ENCODE measurements at places on chromosomes 5 and 9.
A peak's percentile ranks its signal among the peaks of the same experiment; 100 is the strongest.

- DNase-seq = no peak
Measured at GRCh38 chr5:52262844-52263243, 524.9 kb upstream of the ITGA1 start.

GRCh38 chr5:80369521-80369920 is 38.3 kb upstream of the ZFYVE16 start:
- no peak for DNase-seq

- no peak for DNase-seq
Measured at GRCh38 chr9:130992682-130993032, 16.3 kb upstream of the LAMC3 start.

DNA sequence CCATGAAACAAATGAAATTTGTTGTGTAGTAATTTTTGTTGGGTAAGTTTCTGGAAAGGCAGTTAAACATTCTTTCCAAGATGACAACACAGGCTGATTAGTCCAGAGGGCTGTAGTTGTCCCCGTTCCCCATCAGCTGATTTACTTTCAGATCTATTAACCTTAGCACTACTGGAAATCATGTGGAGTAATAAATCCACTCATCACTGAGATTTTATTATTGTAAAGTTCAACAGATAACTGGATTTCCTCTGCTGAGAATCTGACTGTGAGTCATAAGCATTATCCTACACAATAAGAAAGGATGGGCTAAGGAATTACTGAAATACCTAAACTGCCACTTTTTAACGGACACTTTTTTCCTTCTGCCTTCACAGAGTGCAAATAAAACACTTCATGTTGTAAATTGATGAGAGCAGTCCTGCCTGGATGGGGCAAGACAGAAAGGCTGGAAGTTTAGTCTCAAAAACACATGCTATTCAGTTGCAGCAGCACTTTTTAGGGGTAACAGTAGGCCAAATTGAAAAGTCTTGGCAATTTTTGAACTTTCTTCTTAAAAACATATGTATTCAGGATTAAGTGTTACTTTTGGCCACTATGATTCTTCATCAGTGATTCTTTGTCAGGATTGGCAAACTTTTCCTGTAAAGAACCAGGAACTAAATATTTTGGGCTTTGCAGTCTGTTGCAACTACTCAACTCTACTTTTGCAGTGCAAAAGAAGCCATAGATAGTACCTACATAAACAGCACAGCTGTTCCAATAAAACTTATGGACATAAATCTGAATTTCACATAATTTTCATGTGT is 7.0 kb downstream of the STOM start:
- DNase-seq = no peak

DNA sequence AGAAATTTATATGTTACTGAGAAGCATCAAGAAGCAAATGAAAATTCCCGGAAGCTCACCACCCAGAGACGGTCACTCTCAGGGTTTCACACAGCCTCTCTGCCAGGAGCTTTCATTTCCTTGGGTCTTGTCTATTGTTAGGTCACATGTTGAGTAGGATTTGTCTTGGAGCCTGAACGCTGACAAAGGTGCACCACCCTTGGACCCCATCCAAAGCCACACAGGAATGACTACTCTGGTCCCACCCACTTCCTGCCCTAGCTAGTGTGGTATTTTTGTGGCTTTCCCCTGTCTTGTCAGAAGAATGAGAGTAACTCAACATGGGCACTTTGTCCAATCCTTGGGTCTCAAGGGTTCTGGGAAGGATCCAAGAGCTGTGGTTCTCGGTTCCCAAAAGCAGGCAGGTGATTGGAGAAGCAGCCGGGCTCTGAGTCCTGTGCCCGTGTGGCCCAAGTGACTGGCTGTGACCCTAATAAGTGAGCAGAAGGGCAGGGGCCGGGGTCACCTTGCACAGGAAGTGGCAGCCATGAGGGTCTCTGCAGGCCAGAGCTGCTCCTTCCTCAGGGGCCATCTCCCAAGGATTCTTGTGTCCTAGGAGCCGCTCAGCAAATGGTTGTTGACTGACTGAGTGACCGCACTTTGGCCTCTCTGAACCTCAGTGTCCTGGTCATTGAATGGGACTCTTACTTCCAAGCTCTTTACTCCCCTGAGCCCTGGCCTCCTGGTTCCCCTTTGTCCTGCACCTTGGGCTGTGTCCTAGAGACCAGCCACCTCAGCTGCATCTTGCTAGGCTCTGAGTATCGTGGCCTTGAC is 6.9 kb downstream of the FGD3 start:
- DNase-seq = no peak

DNA sequence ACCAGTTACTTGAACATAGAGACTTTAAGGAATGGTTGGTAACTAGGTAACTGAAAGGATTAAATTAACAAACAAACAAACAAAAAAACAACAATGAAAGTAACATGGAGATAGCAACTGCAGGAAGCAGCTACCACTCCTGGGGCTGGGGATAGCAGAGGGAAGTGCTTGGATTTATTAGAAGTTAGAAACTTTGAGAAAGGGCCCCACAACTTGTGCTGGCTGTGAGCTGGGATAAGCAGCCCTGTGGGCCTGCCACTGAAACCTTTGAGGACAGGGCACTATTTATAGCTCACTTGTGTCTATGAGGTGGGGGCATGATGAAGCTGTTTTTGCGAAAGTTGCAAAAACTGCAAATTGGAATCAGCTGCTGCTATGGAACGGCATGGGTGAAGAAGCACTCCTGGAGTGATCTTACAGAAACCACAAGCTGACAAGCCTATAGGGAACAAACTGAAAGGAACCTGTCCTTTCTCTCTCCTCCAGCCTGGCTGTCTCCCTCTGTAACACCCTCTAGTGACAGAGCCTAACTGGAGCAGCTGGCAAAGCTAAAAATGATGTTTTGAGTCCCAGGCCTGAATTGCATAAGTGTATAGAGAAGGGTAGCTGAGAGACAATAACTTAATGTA is 91.4 kb upstream of the RANBP6 start:
- peak; percentile 60 for DNase-seq

DNA sequence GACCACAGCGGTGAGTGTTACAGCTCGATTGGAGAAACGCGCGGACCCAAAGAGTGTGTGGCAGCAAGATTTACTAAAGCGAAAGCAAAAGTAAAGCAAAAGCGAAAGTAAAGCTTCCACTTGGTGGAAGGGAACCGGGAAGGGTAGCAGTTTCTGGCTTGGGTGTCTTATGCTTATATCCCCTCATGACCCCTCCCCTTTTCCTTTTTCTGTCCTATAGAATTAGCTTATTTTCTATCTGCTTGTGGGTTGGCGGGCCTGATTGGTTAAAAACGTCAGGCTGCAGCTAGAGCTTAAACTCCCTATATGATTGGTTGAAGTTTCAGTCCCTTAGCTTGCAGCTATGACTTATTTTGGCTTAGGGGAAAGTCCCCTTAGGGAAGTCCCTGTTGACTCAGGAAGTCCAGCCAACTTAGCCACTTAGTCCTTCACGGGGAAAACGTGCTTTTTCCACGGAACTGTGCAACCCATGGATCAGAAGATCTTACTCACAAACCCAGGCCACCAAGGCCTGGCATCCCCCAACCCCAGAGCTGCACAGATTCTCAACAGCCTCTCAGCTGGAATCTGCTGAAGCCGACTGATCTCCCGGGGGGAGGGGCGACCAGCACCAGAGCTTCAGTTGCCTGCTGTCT is 114.2 kb upstream of the ADAMTS16 start:
- no peak for DNase-seq

GRCh38 chr5:41876678-41877077 is 6.5 kb upstream of the OXCT1 start:
- DNase-seq = no peak

- no peak for DNase-seq
Measured at GRCh38 chr5:72281764-72282499, 38.1 kb downstream of the MRPS27 start.

- no peak for DNase-seq
Measured at GRCh38 chr9:93505541-93506132, 52.3 kb upstream of the FAM120AOS start.

DNA sequence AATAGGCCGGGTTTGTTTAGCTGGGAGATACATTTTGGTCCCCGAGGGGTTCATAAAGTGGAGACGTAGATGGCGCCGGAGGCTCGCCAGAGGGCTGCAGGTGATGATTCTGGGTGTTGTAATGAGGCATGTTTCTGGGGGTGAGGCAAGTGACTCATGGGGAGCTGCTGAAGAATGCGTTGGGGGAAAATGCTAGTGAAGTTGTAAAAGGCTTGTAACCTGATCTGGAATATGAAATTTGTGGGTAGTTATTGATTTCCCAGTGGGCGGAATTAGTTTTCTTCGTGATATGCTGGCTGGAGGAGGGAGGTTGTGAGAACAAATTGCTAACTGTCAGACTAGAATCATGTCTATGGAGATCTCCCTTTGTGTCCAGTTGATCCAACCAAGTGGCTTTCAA is 158.3 kb downstream of the DOCK2 start:
- no peak for DNase-seq

GRCh38 chr5:121006217-121006616 is 542.1 kb downstream of the PRR16 start:
- no peak for DNase-seq

DNA sequence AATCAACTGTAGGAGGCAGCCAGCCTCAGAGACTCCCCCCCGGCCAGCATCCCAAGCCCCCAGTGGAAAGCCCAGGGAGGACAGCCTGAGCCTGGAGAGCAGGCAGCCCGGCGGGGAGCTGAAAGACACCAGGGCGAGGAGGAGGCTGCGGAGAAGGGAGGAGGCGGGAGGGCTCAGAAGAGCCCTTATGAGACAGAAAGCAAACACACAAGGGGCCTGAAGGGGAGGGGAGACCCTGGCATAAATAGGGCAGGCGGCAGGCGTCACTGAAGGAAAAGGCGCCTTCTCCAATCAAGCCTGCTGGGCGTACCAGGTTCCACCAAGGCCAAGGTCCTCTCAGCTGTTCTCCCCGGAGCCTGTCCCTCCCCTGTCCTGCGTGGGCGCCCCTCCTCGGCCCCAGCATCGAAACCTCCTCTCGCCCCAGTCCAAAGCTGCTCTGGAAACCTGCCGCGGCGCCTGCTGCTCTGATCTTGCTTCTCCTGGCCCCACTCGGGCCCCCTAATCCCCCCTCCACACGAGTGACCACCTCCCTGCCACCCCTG is 1.3 kb downstream of the SLC9A3 start:
- DNase-seq = no peak

DNA sequence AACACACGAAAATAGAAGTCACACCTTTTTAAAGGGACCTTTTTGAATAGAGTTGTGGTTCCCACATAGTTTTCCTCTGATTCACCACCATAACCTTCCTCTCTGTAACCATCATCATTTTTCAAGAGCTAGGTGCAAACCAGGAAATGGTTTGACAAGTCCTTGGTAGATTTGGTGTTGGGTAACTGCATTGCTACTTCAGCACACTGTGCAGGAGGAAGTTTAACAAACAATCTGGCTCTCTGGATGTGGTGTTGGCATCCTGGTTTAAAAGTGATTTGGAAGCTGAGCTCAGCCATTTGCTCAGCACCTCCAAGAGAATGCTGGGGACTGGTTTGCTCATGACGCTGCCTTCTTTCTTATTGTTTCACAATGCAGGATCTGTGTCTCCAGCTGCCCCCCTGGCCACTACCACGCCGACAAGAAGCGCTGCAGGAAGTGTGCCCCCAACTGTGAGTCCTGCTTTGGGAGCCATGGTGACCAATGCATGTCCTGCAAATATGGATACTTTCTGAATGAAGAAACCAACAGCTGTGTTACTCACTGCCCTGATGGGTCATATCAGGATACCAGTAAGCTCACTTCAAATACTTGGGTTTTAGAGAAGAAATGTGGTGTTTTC is 213.1 kb downstream of the RFK start:
- peak; percentile 45 for DNase-seq

GRCh38 chr9:135010921-135011320 is 76.5 kb upstream of the OLFM1 start:
- no peak for DNase-seq

- no peak for DNase-seq
Measured at GRCh38 chr5:90658620-90659019, 100.0 kb downstream of the ADGRV1 start.

- no peak for DNase-seq
Measured at GRCh38 chr5:140130949-140131733, 5.4 kb downstream of the IGIP start.

- no peak for DNase-seq
Measured at GRCh38 chr5:170469414-170469813, 34.4 kb upstream of the KCNIP1 start.

- DNase-seq = no peak
Measured at GRCh38 chr9:21904776-21905175, 89.4 kb downstream of the CDKN2A start.

DNA sequence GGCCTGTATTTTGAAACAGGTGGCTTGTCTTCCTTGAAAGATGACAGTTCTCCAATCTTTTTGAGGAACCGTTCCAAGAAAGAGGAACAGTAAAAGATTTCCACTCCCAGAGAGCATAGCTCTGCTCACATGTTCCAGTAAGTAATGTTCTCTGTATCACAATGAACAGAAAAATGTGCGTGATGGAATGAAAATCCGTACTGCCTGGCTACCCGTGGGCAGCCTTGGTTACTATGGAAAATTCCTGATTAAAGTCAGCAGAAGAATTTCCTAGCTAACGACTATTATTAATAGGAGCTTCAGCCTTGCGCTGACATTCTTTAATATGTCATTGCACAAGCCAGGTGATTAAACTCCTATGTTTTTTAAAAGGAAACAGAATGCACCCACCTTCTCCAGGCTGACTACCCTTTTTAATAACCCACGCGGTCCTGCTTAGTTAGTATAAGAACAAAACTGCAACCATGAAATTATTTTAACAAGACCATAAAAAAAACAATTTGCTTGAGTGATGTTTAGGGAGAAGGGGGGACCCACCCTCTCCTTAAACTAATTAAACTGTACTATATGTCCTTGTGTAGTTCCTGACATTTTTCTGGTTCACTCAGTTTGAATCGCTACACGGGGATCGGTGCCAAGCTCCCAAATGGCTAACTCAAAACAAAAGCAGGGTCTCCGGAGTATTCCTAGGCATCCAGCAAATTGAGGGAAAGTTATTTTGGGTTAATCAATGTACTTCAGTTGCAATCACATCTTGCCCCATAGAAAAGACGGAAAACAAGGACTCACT is 54.8 kb upstream of the CPEB4 start:
- DNase-seq = no peak

DNA sequence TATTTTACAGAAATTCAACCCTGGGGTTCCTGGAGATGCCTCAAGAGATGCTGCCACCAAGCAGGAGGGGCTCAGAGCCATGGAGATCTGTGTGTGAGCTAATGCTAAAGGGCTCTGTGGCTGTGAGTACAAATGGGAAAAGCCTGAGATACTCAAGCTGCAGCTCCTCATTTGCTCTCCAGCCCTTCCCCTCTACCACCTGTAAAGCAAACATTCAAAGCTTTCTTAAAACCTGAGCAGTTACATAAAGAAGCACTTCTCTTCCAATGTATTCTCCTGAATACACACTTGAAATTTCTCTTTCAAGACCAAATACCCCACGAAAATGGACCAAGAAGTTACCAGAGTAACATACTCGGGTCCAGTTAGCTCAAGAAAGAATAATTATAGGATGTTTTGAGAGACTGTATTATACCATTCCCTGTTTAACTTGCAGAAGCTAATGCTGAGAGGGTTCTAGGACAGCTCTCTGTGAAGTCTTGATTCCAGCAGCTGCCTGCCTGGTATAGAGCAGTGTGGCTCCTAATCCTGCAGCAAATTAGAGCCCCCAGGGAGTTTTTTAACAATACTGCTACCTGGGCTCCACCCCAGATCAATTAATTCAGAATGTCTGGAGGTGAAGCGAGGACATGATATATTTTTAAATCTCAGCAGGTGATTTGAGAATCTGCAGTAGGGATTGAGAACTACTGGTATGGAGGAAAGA is 21.1 kb downstream of the RGS7BP start:
- DNase-seq = no peak

- no peak for DNase-seq
Measured at GRCh38 chr9:121333950-121334773, 35.9 kb downstream of the STOM start.

- DNase-seq = no peak
Measured at GRCh38 chr9:26413611-26414010, 479.0 kb downstream of the CAAP1 start.

GRCh38 chr5:20229303-20230005 is 241.5 kb upstream of the CDH18 start:
- DNase-seq = no peak
